ENCODE measurements at places on chromosomes 1 and 21.

- no peak for DNase-seq
These were observed 51.6 kb downstream of the ZMYM4 start for GRCh38 chr1:35319988-35320713.

GRCh38 chr21:32698971-32699693 lies 28.7 kb downstream of the SYNJ1 start:
- no peak for DNase-seq

DNA sequence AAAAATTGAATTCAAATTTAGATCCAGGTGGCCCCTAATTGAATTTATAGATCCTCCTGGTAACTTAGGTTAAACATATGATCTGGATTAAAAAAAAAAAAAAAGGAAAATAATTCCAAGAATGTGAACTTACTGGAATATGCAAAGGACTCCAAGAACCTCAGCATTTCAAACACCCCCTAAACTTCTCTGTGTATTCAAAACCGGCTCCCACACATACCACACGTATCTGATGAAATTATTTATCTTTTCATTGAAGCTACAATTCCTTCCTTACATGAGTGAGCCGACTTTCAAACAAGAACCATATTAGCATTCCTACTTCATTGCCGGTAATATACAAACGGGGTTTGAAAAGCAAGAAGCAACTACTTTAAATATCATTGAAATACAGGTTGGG lies 61.4 kb upstream of the FMN2 start:
- DNase-seq: no peak

DNA sequence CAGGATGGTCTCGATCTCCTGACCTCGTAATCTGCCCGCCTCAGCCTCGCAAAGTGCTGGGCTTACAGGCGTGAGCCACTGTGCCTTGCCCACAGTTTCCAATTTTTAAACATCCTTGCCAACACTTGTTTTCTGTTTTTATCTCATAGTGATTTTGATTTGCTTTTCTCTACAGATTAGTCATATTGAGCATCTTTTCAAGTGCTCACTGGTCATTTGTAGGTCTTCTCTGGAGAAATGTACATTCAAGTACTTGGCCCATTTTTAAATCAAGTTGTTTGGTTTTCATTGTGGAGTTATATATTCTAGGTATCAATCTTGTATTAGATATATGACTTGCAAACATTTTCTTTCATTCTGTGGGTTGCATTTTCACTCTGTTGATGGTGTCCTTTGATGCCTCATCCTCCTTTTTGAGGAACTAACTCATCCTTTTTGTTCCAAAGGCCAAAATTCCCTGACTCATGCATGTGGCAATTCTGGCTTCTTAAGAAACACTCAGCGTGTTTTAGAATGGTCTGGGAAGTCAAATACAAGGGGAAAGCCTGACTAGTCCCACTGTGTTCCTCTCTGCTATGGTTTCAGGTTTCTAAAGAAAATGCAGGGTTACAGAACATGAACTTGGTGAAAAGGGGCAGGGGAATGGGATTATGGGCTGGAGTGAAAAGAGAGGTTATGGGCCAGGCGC lies 37.3 kb downstream of the PTAFR start:
- DNase-seq: no peak

- no peak for DNase-seq
These were observed 133.4 kb upstream of the MAP1LC3C start for GRCh38 chr1:242132121-242132817.

DNA sequence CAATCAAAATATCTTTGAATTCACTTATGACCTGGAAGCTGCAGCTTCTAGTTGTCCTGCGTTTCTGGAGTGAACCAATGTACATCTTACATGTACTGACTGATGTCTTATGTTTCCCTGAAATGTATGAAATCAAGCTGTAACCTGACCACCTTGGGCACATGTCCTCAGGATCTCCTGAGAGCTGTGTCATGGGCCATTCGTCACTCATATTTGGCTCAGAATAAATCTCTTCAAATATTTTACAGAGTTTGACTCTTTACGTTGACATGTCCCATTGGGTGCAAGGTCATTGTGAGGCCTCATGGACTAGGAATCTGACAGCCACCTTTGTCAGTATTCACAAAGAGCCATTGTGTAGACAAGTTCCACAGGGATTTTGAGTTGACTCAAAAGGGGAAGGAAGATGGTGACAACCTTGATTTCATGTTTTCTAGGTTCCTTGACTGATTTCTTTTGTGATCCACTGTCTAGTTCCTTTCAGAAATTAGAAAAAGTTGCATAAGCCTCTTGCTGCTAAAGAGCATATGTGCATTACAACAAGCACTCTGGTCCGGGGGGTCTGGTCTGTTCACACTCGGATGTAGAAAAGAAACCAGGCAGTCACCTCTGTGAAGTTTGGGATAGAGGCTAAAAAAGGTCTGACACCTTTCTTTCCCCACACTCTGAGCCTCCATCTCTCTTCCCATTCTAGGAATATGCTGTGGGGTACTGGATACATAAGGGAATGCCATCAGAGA lies 10.7 kb downstream of the CHI3L2 start:
- no peak for DNase-seq

- DNase-seq: no peak
These were observed 292.8 kb upstream of the B3GALT2 start for GRCh38 chr1:193479187-193479586.

DNA sequence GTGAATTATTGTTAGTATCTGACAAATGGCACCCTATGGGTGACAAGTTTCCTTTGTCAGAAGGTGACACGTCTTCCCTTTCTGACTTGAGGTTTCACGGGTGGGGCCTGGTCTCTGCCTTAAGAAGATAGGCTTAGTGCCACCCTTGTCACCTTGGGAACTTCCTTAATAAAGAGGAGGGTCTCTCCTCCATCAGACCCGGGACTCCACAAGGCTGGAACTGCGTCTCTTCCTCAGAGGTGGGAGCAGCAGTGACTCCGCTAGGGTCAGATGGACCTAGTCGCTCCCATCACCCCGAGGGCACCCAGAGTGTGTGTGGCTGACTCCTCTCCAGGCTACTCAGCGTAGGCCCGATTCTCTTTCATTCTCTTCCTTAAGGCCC lies 774 bp upstream of the WDTC1 start:
- DNase-seq: peak; percentile 42

DNA sequence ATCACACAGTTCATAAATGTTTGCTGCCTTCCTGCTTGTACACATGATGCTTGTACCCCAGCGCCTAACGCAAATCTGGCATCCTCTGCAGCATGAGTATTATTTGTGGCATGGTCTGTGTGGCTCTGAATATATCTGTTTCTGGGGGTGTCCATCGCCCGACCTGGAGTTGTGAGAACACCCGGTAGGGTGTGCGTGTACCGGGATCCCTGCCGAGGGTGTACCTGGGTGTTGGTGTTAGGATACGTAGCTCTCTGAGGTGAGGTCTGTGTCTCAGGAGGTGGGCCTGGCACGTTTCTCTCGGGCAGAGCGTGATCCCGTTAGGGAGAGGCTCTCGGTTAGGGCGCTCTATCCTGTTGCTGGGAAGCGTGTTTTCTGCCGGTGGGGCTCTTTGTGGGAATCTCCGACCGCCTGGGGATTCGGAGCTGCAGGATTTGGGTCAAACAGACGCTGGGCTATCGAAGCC lies 10.4 kb upstream of the CDC20 start:
- DNase-seq: no peak

DNA sequence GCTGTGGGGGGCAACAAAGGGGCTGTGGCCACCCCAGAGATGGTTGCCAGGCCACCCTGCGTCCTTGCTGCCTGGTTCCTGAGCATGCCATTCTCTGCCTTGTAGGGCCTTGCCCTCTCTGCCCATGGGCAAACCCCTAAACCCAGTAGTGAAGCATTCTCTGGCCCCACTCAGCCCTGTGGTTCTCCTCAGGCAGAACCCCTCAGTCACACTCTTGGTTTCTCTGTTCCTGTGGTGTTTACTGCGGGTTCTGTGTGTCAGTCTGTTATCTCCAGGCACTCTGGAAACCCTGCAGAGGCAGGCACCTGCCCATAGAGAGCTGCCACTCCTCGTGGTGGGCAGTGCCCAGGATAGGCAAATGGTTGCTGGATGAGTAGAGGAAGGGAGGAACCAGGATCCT lies 41.1 kb upstream of the IL19 start:
- DNase-seq: no peak

GRCh38 chr1:25804964-25805862 lies 5.2 kb downstream of the SELENON start:
- DNase-seq: no peak

- no peak for DNase-seq
These were observed 706.4 kb downstream of the LRRIQ3 start for GRCh38 chr1:73491621-73492020.

- DNase-seq: no peak
These were observed 5.4 kb downstream of the ARHGEF10L start for GRCh38 chr1:17544776-17545350.
